Subcutaneous preadipocyte (primary cell): ENCODE measurements at places on chromosomes 7 and 10. TPM values are rescaled to one million over a fixed set of nuclear protein-coding genes. Genes with fewer than 3 reads are reported as not detected.

FZD1 gene
- total RNA-seq, result 16.5 and 31.3 TPM in 2 replicates

WDFY4 gene
- total RNA-seq, result not detected in 2 replicates

PAPOLB gene
- total RNA-seq, result under 0.01 and 0.20 TPM in 2 replicates

ITGA8 gene
- not detected in 2 replicates for total RNA-seq

GRID2IP gene
- total RNA-seq, result not detected in 2 replicates
